ENCODE measurements at places on chromosomes 11 and 22.

DNA sequence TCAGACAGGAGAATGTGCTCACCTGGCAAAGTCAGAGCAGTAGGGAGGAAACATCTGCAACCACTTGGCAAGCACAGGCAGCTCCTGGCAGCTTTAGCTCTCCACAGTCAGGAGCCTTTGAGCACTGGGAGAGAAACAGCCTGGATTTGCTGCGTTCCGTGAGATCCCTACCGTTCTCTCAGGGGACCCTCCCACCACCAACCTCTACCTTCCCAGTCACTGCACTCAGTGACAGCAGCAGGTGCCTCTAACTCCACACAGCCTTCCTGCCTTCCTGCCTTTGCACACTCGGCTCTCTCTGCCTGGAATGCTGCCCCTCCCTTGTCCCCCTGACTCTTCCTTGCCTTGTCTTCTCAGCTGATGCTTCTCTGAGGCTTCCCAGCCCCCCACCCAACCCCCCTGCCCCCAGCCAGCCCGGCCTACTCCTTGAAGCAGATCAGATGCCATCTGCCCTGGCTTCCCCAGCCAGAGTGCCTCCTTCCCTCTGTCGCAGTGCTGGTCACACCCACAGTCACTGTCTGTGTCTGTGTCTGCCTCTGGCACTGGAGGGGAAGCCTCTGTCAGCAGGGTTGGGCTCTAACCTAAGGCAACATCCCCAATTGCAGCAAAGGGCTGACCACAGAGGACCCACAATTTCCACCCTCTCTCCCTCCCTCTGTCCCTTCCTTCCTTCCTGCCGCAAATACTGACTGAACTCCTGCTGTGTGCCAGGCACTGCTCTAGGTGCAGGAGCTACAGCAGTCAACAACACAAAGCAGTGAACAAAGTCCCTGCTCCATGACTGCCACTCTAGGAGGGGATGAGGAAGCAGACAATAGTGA lies 14.9 kb upstream of the TSKU start:
- no peak for DNase-seq

- DNase-seq, result no peak
These were observed 3.2 kb upstream of the ST14 start for GRCh38 chr11:130156108-130157022.

DNA sequence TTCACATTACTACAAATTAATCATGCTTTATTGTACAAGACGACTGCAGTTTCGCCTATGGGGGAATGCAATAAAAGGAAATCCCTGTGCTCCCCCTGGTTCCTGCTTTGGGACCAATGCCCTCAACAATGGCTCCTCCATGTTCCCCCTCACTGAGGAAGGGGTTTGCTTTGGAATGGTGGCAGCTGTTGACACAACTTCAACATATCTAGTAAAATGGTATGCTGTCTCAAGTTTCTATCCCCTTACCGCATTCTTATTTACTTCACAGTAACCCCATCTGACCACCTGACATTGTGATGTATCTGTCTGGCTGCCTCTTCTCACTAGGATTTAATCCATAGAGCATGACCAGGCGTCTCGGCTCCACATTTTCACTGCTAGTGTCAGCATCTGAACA lies 48.8 kb downstream of the PIWIL3 start:
- no peak for DNase-seq

GRCh38 chr11:44359162-44359561 lies 49.2 kb upstream of the ALX4 start:
- DNase-seq, result no peak

DNA sequence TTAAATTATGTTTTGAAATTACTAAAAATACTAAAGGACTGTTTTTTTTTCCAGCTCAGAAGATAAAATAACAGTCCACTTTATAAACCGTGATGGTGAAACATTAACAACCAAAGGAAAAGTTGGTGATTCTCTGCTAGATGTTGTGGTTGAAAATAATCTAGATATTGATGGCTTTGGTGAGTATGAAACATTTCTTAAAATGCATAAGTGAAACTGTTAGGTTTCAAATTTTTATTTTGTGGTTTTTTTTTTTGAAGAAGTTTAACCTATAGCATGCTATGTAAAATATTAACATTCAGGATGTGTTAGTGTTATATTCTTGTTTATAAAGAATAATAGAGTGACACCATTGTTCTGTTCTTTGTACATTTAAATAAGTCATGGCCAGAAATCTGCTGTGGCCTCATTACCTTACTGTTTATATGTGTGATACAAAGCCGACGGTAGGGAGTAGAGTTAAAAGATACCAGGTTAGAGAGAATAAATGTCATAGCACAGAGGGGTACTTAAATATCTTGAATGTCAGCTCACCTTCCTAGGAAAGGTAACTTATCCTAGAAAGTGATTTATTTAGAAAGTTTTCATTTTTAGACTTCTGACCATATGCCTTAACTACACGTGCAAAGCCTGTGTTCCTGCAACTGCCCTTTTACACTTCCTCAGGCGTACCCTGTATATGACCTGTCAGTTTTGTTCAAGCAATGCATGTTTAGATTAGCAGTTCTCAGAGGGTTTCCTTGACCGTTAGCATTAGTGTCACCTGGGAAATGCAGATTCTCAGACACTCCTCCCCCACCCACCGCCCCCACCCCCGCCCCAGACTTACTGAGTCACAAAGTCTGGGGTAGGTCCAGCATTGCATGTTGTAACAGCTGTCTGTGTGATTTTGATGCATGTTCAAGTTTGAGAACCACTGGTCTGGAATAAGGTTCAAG lies 6.3 kb downstream of the FDX1 start:
- DNase-seq, result no peak

- DNase-seq, result peak; percentile 13
These were observed 20.7 kb downstream of the GRIK4 start for GRCh38 chr11:120532082-120532831.

DNA sequence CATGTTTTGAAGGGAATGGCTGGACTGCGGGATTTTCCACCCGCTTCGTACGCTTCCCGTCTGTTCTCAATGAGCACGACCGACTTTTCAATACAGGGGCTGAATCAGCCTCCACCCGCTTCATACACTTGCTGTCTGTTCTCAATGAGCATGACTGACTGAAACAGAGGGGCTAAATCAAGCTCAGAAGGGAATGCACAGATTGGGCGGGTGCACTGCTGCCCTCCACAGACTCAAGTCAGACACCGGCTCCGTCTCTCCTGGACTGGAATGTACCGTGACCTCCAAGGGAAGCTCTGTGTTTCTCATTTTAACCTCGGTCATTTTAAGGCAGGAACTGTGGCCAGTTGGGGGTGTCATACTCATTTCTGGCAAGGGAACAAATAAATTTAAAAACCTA lies 48.5 kb downstream of the BRD1 start:
- no peak for DNase-seq

Data from HFFc6 (cell line).